Stimulated activated effector memory CD8-positive, alpha-beta T cell treated with anti-CD3 and anti-CD28 coated beads, Interleukin-12 subunit alpha, Interleukin-12 subunit beta, amount 100 ng/mL, for 72 hours (primary cell): ENCODE measurements at places on chromosomes 11 and 22.

- DNase-seq: no peak
These were observed 48.3 kb downstream of the QSER1 start for GRCh38 chr11:32940865-32941264.

DNA sequence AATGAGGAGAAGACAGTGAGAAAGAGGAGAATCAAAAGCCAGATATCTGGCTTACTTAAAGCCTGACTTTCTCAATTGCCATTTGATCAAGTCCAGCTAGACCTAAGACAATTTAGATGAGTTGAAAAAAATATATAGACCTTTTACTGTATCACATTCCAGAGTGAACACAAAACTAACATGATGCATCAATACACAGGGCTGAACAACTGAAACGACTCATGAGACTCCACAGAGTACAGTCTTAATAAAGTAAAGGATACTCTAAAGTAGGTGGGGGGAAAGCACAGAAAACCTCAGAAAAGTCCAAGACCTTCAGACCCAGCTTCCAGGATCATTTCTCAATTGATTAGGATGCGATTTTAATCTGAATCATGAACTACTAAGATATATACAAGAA is 95.3 kb upstream of the OR9G4 start:
- DNase-seq: no peak

- DNase-seq: no peak
These were observed 1.1 kb downstream of the FXYD2 start for GRCh38 chr11:117823294-117823945.

DNA sequence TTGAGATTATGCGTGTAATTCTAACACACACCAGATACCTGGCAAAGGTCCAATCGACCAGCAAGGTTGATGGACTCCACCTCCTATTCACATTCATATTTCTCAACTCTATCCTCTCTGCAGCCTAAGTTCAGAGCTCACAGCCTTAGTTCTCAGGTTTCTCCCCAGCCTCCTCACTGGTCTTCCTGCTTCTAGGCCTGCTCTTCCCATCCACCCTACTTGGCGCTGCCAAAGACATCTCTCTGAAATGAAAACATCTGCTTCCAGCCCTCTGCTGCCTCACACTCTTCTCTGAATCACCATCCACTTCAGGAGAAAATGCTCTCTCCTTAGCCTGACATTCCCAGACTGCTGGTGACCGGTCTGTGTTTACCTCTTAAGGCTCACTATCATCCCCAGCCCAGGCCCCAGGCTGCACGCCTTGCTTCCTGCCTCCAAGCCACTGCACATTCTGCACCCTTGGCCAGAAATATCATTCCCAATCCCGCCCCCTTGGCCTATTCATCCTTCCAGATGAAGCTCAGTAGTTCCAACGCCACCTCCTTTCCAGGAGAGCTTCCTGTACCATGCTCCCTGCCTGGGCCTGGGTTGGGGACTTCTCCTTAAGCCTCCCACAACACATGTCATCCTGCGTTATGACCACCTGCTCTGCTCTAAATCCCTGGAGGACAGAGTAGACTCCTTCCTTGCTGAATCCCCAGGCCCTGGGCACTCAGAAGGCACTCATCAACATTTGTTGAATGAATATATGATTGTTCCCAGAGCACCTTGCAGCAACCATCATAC is 3.5 kb downstream of the ARRB1 start:
- no peak for DNase-seq

DNA sequence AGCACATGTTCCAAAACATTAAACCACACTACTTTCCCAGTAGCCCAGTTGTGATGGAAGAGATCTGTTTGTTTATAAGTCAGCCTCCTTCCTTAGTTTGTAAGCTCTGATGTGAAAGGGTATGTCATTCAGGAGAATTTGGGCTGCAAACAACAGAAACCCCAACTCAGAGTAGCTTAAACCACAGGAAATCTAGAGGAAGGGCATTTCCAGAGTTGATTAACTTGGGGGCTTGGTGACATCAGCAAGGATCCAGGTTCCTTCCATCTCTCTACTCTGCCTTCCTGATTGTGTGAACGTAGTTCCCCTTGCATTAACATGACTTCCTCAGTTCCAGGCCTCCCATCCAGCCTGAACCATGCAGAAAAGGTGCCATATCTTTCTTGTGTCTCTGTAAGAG is 6.5 kb upstream of the FJX1 start:
- no peak for DNase-seq

GRCh38 chr11:106507645-106508306 is 430.3 kb downstream of the AASDHPPT start:
- no peak for DNase-seq

- DNase-seq: no peak
These were observed 128.4 kb downstream of the TBC1D22A start for GRCh38 chr22:46890819-46891218.

GRCh38 chr11:121523581-121524232 is 70.9 kb upstream of the SORL1-AS1 start:
- no peak for DNase-seq
